Midbrain (tissue), 1 donor: ENCODE measurements at places on chromosomes 6 and 20.

DNA sequence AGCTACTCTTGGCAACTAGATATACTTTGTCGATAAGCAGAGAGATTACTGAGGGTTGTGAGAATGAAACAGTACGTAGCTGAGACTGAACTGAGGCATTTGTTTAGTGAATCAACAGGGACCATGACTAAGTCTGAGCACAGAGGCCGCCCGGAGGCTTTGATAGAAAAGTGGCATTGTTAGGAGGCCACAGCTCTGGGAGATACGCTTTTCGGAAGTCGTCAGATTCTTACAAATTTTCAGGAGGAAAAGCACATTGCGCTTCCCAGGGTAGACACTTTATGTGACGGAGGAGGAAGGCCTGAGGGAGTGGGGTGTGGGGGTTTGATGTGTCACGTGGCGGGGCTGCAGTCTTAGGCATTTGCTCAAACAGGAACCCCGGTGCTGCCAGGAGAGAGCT is 69.4 kb downstream of the PSMG4 start:
- no peak for DNase-seq

DNA sequence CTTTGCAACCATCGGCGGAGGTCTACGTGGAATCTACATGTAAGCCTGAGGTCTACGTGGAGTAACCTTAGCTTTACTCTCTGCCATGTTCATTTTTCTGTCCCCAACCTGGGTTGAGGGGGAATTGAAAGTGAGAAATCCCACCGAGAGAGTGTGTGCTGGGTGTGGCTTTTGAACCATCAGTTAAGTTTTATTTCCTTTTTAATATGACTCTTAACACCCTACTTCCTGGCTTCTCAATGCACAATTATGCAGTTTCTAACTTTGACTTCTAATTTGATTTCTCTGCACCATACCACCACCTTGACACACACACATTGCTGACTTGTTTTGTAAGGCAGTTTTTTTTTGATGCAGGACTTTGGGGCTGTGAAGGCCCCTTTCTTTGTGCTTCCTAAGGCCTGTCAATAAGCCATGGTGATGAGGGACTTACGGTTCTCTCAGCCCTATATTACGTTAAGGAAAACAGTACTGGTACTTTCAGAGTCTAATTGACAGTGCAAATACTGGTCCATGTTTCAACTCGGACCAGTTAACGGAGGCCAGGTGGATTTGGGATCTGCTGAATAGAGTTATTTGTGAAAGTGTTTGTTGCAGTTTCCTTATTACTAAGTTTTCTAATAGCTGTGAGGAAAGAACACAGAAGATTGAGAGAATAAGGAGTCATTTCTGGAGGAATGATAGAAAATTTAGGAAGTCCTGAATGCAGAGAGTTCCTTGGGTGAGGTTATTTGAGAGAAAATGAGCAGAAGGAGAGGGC is 206.5 kb downstream of the JARID2 start:
- no peak for DNase-seq

GRCh38 chr6:95408111-95408510 is 169.2 kb upstream of the MANEA start:
- DNase-seq = no peak

DNA sequence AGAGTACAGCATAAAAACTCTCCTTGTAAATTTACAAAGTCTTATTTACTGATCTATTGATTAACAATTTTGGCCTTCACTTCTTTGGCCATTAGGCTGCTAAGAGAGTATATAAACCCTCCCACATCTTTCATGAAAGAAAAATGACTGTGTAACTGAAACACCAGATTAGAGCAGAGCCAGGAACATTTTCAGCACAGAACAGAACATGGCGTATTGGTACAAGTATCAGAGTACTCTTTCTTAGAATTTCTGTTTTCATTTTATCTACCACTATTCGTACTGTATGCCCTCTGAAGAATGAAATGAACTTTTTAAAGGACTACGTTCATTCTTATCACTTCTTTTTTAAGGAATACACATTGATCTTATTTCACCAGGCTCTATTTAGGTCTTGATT is 550.2 kb downstream of the ADGRB3 start:
- no peak for DNase-seq

- DNase-seq = no peak
Measured at GRCh38 chr20:13199279-13199678, 21.8 kb upstream of the ISM1 start.

- no peak for DNase-seq
Measured at GRCh38 chr6:113570161-113570560, 287.0 kb upstream of the MARCKS start.

- DNase-seq = no peak
Measured at GRCh38 chr6:21352131-21352530, 241.4 kb upstream of the SOX4 start.

- DNase-seq = no peak
Measured at GRCh38 chr6:1287103-1287591, 24.8 kb upstream of the FOXQ1 start.

- no peak for DNase-seq
Measured at GRCh38 chr6:26170951-26171841, 84.0 kb downstream of the HFE start.

- no peak for DNase-seq
Measured at GRCh38 chr6:140401761-140402160, 1027.3 kb upstream of the CITED2 start.

- no peak for DNase-seq
Measured at GRCh38 chr20:34312024-34312460, 8.9 kb upstream of the AHCY start.

DNA sequence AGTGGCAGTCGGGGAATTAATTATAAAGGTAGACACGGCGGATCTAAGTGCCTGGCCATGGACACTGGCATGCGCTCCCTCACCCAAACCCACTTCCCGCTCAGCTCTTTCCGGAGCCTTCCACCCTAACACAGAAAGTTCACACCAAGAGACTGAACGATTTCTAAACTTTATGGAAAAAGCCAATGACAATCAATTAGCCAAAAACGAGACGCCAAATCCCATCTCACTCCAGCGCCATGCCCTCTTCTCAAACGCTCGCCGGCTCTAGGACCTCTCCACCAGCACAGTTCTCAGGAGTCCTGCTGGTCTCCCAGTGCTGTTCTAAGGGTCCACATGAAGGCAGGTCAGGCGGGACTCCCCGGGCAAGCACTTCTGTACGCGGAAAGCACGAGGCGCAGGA is 641 bp downstream of the SF3B5 start:
- DNase-seq = no peak

- DNase-seq = no peak
Measured at GRCh38 chr6:128686084-128686483, 165.7 kb upstream of the PTPRK start.

DNA sequence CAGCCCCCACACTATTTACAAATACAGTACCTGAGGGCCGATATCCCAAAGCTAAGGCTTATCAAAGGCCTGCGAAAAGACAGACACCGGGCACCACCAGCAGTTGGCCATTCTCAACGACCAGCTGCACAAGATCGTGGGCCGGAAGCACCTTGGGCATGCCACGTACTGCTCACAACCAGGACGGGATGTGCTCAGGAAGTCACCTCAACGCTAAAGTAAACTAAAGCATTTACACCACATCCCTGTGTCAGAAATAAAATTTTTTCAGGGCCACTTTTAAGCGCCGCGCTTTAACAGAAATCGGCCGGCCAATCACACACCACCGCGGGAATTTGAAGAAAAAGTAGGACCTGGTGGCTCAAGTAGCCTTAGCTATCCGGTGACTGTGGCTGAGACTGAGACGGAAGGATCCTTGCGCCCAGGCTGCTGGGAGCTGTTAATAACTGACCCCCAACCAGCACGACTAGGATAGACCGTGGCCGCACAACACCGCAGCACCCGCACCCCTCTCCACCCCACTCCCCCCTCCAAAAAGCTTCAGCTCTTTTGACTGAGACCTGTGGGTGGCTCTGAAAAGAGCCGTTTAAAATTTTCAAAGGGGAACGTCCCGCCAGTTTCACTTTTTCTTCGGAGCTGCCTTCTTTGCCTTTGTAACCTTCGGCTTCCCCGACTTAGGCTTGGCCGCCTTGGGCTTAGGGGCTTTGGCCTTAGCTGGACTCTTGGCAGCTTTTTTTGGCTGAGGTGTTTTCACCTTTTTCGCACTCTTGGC is 131.2 kb upstream of the BTN3A2 start:
- peak; percentile 8 for DNase-seq

GRCh38 chr6:112320561-112321318 is 26.4 kb upstream of the RFPL4B start:
- DNase-seq = no peak

- DNase-seq = no peak
Measured at GRCh38 chr6:154112181-154112809, 73.3 kb downstream of the OPRM1 start.

- no peak for DNase-seq
Measured at GRCh38 chr20:25454153-25454900, 46.9 kb downstream of the GINS1 start.

GRCh38 chr6:158278004-158278403 is 34.3 kb upstream of the TULP4 start:
- DNase-seq = no peak

DNA sequence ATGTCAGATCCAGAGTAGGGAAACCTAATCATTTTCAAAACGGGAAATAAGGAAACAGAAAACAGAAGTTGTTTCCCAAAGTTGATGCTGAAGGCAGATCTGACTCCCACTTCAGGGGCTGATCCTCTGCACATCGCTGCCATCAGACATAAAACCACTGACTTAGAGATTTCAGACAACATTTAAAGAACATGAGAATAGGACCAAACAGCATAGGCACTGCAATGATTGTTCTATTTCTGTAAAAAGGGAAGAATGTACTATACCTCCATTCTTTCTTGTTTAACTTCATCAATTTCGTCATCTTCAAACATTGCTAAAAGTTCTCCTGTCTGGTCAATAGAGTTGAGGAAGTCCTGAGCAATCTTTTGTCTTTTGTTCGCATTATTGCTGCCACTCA is 324.7 kb upstream of the RUNX2 start:
- peak; percentile 8 for DNase-seq

GRCh38 chr20:4567170-4567569 is 154.5 kb upstream of the PRND start:
- DNase-seq = no peak

DNA sequence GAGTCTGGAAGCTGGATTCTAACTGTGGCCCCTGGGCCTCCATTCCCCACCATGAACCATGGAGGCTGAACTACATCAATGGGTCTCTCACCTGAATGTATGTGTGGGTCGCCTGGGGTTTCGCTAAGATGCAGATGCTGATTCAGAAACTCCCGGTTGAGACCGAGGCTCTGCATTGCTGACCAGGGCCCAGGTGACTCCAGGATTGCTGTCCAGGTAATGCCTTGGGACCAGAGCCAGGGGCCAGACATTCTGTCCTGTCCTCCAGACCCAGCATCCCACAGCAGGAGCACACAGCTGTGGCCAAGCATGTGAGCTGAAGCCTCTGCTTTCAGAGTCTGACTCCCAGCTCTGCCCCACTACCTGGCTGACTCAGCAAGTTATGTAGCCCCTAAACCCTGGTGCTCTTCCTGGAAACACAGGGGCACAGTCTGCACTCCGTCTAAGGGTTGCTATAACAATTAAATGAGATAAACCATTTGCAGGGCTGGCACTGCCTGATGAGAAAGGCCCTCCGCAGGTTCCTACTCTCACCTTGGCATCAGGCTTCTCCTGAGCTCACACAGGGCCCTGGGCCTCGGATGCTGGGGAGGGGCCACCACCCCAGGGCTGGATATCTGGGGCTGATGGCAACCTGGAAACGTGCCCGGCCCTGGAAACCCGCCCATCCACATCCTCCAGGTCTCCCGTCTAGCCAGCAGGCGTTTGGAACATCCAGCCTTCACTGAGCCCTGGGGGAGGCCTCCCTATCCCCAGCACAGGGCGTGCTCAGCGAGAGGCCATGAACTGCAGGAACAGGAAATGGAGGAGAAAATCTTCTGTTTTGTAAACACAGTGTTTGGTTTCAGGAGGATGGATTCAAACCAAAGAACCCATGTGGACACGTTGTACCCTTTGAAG is 175.7 kb downstream of the DLL1 start:
- no peak for DNase-seq

- DNase-seq = no peak
Measured at GRCh38 chr6:156164701-156165452, 612.3 kb upstream of the ARID1B start.

DNA sequence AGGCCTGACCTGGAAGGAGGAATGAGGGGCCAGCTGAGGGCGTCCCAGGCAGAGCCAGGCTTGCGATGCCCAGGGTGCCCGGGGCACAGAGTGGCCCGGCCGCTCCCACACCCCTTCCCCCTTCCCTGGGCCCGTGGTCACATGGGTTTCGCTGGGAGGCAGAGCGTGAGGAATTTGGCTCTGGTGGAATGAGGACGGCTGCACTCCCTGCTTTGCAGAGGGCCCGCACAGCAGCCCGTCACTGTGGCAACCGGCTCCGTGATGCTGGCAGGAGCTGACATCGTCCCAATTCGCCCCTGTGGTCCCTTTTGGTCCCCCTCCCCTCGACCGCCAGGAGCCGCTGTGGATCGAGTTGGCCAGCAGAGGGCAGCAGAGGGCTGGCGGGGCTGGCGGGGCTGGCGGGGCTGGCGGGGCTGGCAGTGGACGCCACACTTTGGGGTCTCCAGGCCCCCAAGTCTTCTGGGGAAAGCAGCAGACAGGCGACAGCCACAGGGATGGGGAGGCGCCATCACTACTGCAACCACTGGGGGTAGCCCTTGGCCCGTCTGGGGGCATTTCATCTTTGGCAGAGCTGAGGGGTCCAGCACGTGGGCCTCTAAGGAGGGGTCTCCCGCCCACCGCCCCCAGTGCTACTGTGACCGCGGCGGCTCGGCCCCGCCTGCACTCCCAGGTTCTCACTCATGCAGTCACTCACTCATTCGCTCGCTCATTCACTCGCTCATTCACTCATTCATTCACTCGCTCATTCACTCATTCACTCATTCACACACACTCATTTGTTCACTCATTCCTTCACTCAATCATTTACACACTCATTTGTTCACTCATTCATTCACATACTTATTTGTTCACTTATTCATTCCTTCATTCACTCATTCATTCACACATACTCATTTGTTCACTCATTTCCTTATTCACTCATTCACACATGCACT is 49.7 kb upstream of the BHLHE23 start:
- DNase-seq = peak; percentile 7

- peak; percentile 55 for DNase-seq
Measured at GRCh38 chr6:113857556-113858479, 673 bp downstream of the MARCKS start.

- DNase-seq = no peak
Measured at GRCh38 chr6:70669133-70669532, 1.4 kb downstream of the SMAP1 start.

DNA sequence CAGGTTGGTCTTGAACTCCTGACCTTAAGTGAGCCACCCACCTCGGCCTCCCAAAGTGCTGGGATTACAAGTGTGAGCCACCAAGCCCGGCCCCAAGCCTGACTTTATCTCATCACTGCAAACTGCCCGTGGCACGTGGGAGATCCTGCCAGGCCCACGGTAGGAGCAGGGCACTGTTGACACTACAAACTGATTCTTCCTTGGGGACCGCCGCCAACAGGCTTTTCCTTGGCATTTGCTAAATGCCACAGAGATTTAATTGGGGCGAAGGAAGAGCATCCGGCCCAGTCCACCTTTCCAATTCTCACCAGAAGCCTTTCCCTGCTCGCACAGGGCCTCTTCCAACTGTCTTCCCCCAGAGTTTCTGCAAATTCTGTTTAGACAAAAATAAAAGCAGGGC is 11.0 kb downstream of the ATP9A start:
- no peak for DNase-seq
